Cardiac muscle cell (in vitro differentiated cells and primary cell): ENCODE measurements at places on chromosomes 2 and 18. TPM values are rescaled to one million over a fixed set of nuclear protein-coding genes. Genes with fewer than 3 reads are reported as not detected.

GRCh38 chr18:23281626-23282436 is 146.5 kb downstream of the CABLES1 start:
- H3K27ac ChIP-seq = no peak overlapping the region
- no peaks in the 10 kb centered on the region for H3K27me3 ChIP-seq
- H3K4me3 ChIP-seq = no peak overlapping the region
- H3K4me1 ChIP-seq = no peaks in the 10 kb centered on the region
- peak; percentile 17 for DNase-seq
- no peaks in the 10 kb centered on the region for H3K36me3 ChIP-seq

Gene EML6
- 0.89 and 0.92 TPM in 2 replicates for total RNA-seq

Gene SLC9A4
- not detected in 2 replicates for total RNA-seq

GRCh38 chr2:195662138-195662537 is 5.1 kb downstream of the SLC39A10 start:
- H3K4me3 ChIP-seq = no peak overlapping the region
- peaks cover 22% of the 10 kb centered on the region for H3K4me1 ChIP-seq
- H3K27me3 ChIP-seq = no peaks in the 10 kb centered on the region
- no peaks in the 10 kb centered on the region for H3K36me3 ChIP-seq
- DNase-seq = no peak
- no peak overlapping the region for H3K27ac ChIP-seq

GRCh38 chr2:38765149-38765548 is 12.9 kb upstream of the GEMIN6 start:
- no peaks in the 10 kb centered on the region for H3K27me3 ChIP-seq
- no peaks in the 10 kb centered on the region for H3K36me3 ChIP-seq
- H3K27ac ChIP-seq = no peak overlapping the region
- no peak overlapping the region for H3K4me3 ChIP-seq

DNA sequence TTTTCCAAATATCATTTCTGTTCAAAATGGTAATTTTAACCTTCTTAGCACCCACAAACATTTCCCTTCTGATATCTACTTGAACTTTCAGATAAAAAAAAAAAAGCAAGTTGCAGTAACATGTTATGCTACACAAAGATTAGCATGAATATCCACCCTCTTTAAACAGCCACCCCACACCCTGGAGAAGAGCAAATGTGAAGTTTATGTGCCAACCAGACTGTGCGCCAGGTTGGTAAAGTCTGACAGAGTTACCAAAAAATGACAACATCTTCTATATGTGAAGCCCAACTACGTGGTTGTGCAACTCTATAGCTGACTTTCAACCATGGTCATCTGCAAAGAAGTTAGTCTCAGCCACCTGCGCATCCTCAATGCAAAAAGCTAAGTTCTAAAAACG is 62.6 kb downstream of the BCL11A start:
- no peaks in the 10 kb centered on the region for H3K36me3 ChIP-seq
- DNase-seq = no peak
- no peaks in the 10 kb centered on the region for H3K27me3 ChIP-seq
- no peak overlapping the region for H3K4me3 ChIP-seq
- H3K27ac ChIP-seq = no peak overlapping the region
- peaks cover 10% of the 10 kb centered on the region for H3K4me1 ChIP-seq

- H3K27me3 ChIP-seq = no peaks in the 10 kb centered on the region
- H3K36me3 ChIP-seq = no peaks in the 10 kb centered on the region
- no peak for DNase-seq
- H3K4me1 ChIP-seq = no peaks in the 10 kb centered on the region
- H3K27ac ChIP-seq = no peak overlapping the region
- H3K4me3 ChIP-seq = no peak overlapping the region
These were observed 53.5 kb upstream of the KCNE4 start for GRCh38 chr2:222998459-222998858.

Gene NT5C1B
- not detected in 2 replicates for total RNA-seq
